ENCODE measurements at places on chromosomes 5 and 9.
A peak's percentile ranks its signal among the peaks of the same experiment; 100 is the strongest.

DNA sequence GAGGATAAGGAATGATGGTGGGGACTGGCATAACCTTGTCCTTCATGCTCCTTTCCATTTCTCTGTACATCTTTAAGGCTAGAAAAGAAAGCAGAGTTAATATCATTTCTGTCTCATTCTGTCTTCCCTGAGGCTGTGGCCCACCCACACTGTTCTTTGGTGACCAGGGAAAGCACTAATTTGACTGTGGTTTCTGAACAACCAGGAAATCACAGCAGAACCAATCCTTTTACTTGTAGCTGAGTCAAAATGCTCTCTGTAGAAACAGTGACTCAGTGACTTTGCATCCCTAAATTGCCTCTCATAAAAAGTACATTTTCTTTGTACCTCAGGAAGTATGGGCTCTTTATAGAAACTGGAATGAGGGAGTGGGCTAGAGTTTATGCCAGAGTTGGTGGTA lies 28.1 kb downstream of the IL33 start:
- no peak for DNase-seq

GRCh38 chr9:1804128-1804865 lies 210.8 kb upstream of the SMARCA2 start:
- DNase-seq, result no peak

- no peak for DNase-seq
Measured at GRCh38 chr9:113601656-113602055, 138.1 kb downstream of the RGS3 start.

DNA sequence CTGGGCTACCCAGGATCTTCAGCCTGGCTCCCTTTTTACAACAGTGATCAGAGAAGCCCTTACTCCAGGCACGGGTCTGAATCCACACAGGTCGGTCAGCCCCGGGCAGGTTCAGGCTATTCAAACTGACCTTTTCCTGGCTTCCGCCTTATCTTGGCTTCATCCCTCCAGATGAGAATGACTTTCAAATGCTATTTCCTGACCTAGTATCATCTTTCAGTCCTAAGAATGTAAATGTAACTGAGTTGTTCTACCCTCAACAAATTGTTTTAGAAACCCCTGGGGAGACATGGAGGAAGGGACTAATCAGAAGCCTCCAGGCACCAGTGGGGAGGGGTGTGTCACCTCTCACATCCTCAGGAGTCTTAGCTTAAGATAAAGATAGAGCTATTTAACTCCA lies 213.2 kb downstream of the EPB41L4A start:
- DNase-seq, result no peak

- DNase-seq, result peak; percentile 19
Measured at GRCh38 chr5:110757118-110757729, 18.4 kb downstream of the SLC25A46 start.

DNA sequence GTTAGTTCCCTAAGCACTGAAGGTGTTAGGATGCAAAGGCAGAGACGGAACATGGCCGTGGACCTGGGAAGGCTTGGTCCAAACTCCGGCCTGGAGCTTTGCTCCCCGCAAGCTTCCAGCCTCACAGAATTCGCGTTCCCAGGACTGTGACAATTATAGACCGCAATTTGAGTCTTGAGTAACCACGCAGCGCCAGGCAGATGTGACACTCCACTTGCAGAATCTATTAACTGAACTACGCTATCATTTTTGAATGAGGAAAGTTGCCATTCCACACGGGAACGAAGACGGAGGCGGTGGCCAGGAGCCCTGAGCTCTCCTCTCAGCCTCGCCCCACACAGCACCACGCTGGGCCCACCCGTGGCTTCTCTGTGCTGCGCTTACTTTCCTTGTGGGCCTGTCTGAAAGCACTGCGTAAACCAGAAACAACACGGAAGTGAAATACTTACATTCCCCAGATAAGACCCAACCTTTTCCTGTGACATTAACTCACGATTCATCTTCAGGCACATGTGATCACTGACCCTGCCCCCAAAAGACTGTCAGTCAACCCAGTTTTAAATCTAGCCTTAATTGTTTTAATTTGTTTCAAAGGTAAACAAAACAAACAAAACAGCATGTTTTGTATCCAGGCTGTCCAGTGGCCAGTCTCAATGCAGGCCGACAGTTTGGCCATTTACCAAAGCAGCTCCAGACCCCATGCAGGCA lies 16.1 kb upstream of the COL5A1 start:
- no peak for DNase-seq

DNA sequence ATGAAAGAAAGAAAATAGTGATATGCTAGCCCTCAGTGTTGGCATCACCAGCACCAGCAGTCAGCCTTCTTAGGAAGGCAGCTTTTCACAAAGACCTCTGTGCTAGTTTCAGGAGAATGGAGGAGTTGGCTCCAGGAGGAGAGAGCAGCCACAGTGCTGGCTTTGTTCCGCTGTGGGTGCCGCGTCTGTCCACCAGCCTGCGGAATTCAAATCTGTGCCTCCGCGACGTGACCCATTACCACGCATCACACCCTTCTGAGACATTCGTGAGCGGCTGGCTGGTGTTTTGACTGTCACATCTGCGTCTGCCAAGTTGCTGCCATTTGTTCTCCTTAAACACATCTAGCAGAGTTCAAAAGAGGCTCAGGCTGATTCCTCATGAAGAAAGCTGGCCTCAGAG lies 34.4 kb downstream of the SNX18 start:
- no peak for DNase-seq

DNA sequence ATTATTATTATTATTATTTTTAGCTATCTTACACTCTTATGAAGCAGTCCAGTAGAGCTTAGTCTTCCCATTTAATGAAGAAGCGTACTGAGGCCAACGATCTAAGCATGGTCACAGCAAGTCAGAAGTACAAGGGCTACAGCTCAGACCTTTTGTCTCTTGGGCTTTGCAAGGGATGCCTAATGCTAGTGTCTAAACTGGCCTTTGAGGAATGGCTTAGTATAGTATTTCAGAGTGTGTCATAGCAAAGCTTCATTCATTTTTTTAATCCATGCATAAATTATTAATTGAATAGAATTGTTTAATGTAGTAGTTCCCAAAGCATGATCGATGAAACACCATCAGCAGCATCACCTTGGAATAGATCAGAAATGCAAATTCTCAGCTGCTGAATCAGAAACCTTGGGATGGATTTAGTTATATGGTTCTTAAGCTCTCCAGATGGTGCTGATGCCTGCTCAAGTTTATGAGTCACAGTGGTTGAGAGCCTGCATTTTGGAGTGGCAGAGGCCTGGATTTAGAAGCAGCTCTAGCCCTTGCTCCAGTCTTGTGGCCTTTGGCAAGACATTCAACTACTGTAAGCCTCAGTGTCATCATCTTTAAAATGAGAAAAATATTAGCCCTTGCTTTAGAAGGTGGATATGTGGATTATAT lies 6.1 kb downstream of the IL12B start:
- no peak for DNase-seq

GRCh38 chr5:173542964-173543363 lies 73.5 kb downstream of the BOD1 start:
- no peak for DNase-seq

GRCh38 chr9:14063756-14064155 lies 250.2 kb downstream of the NFIB start:
- no peak for DNase-seq

DNA sequence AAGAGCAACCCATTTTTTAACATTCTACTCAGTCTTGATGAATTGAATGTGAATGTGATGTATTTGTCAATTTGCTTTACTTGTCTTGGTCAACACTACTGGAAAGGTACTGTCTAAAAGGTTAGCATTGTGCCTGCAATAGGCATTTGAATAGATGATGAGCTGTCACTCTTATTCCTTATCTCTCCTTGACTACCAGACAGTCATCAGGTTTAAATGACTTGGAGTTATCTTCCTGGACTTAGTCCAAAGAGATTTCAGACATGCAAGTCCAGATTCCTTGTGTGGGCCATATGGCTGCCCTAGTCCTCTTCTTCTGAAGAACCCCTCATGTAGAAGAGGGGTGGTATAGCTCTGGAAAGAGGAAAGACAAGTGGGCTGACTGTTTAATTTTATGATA lies 4.8 kb downstream of the ARHGEF28 start:
- DNase-seq, result no peak

DNA sequence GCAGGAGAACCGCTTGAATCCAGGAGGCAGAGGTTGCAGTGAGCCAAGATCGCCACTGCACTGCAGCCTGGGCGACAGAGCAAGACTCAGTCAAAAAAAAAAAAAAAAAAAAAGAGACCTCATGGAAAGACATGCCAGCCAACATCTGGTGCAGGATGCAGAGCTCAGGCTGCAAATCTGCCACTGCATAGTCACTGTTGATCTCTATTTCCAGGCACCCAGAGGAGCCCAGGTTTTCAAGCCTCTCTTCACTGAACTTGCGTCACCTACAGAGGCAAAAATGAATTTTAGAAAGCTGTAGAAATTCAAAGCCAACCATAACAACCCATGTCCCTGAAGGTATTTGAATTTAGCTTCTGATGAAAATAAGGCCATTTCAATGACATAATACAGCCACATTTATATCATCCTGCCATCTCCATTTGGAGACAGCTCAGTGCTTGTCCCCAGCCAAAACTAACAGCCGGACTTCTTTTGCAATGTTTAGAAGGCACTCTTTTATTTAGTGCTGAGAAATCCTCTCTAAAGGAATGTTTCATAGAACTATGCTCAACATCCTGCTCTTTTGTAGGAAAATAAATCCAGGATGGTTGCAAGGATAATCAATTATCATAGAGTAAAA lies 113.3 kb downstream of the SNX18 start:
- peak; percentile 63 for DNase-seq

DNA sequence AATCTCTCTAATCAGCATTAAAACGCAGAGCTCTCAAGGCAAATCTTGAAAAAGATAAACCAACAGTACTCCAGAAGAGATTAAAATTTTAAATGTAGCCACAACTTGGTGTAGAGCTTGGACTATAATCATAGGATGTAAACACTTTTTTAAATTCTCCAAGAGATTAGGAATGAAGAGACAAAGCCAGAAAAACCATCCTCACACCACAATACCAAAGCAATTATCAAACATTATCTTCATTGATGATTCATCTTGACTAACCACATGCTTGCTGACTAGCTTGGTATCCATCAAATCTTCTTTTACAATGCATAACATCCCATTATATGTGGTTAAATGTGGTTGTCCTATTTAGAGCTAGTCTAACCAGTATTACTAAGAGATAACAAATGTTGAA lies 815.1 kb downstream of the TLE1 start:
- DNase-seq, result no peak

DNA sequence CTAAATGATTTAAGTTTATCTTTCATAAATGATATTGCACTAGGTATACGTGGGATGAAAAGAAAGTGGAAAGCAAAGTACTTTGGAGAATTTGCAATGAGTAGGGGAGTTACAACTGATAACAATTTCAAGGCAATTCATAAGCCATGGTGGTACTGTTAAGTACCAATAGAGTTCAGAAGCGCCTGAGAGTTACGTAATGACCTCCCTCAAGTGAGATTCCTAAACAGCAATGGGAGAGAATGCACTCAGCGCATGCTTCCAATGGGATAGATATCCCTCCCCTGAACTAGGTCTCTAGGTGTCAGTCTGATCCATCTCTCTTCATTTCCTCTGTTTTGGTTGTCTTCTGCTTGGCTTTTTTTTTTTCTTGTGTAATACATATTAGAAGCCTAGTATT lies 249.3 kb downstream of the NNT start:
- DNase-seq, result no peak

DNA sequence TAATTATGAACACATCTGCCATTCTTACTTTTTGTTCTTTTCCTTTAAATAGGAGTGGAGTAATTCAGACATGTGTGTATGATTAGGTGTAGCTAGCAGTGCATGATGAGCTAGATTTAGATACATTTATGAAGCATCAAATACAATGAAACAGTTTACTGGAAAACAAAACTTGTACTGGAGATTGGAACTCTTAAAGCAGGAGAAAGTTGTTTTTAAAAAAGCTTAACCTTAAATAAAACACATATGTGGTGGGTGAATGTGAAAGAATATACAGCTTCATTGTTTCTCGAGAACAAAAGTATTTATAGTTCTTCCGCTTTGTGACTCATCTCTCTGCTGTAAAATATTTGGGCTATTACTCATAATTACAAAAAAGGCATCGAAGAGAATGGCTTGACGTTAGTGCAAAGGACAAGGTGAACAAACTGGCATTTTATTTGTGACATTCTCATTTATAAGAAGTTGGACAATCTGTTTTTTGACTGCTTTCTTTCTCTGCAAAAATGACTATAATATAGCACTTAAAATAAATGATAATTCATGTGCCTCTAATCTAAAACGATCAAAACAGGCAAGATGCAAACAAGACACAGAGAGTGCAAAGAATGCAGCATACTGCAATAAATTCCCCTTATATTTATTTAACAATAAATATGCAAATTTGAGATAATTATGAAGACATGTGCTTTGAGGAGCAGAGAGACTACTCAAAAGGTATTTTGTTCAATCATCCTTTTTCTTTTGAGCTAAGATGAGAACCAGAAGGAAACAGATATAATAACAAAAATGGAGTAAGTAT lies 478.8 kb downstream of the CETN3 start:
- peak; percentile 91 for DNase-seq

DNA sequence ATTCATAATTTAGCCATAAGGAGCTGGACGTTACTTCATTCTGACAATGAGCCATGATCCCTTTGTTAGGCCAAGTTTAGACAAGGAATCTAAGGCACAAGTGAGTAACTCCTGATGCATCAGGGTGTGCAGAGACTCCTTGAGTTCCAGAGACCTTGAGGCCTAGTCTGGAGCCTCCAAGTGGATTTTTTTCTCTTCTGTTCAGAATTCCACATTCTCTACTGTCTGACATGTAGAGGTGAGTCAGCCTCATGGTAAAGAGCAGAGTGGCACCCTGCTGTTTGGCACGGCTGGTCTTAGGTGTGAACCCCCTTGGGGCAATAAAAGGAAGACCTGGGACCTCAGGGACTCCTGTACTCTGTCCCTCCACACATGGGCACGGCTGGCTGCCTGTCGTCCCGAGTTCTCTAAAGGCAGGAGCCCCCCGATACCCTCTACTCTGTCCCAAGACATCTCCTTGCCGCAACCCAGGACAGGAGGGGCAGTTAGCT lies 22.0 kb upstream of the TGFBI start:
- no peak for DNase-seq

DNA sequence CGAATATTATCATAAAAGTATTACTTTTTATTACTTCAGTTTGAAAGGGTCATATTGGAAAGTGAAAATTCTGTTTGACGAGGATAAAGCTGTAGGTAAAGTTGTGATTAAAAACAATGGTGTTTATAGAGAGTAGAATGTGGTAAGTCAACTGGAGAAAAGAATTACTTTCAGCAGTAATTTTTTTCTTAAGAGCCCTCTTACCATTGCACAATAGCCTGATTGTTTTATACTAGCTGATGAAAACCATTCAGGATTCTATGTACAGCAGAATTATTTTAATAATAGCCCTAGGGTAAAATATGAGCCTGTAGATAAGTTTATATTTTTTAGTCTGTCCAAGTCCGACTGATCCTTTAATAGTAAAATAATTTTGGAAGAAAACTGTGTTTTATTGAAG lies 16.6 kb downstream of the CDC42SE2 start:
- DNase-seq, result no peak

GRCh38 chr5:16992444-16992843 lies 56.4 kb upstream of the MYO10 start:
- no peak for DNase-seq

Measured in skin of body (tissue), 3 donors.